ENCODE measurements at places on chromosomes 7 and 10.

DNA sequence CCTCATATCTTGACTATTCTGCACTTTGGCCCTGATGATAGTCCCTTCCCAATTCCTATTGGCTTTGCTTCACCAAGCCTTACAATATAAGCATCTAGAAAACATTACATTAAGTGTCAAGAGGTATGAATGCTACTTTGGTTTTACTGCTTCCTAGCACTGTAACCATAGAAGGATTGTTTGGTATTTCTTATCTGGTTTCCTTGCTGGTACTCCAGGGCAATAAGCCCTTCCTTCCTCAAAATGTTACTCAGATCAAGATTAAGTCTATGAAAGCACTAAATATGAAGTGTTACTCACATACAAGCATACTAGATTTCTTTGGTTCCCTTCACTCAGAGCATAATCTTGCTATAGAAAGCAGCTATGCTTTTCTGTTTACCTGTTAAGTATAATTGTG, 492.5 kb downstream of the ETV1 start:
- no peak for DNase-seq

DNA sequence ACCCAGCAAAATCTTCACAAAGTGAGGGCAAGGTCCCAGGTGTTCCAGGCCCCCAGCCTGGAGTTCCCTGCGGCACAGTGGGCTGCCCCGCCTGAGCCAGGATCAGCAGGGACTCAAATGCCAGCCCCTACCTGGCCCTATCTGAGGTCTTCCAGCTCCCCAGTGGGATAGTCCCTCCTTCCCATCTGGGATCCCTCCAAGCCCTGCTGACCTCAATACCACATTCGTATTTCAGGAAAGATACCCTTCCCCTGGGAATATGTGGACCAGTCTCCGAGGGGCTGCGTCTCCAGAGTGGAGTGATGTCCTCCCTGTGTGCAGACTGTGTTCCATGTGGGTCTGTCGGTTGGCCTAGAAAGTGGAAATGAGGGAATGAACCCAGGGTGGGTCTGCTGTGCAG, 40.9 kb downstream of the ELFN1 start:
- DNase-seq = no peak

GRCh38 chr7:157016024-157016351, 5.5 kb upstream of the MNX1 start:
- no peak for DNase-seq

DNA sequence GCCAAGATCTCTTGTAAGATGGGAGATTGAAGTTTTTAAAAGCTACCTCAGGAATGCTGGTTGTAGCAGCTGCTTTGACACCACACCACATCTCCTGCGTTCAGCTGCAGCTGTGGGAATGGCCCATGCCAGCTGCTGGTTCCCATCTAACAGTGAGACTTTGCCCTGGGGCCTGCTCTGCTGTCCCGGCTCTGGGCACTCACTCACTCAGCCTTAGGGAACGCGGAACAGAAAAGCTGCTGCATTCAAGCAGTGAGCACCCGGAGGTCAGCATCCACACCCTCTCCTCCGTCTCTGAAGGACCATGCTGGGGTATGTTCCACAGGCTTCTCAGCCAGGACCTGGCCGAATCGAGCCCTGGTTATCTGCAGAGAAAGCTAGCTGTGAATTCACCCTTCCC, 197.1 kb upstream of the CXCL12 start:
- DNase-seq = no peak

- no peak for DNase-seq
Observed at GRCh38 chr10:76218035-76218434, 786.6 kb downstream of the LRMDA start.

GRCh38 chr7:113742377-113742776, 176.4 kb downstream of the PPP1R3A start:
- no peak for DNase-seq

- no peak for DNase-seq
Observed at GRCh38 chr7:135936497-135937217, 40.5 kb downstream of the MTPN start.

GRCh38 chr10:12405342-12406320, 56.3 kb downstream of the CAMK1D start:
- DNase-seq = peak; percentile 29

DNA sequence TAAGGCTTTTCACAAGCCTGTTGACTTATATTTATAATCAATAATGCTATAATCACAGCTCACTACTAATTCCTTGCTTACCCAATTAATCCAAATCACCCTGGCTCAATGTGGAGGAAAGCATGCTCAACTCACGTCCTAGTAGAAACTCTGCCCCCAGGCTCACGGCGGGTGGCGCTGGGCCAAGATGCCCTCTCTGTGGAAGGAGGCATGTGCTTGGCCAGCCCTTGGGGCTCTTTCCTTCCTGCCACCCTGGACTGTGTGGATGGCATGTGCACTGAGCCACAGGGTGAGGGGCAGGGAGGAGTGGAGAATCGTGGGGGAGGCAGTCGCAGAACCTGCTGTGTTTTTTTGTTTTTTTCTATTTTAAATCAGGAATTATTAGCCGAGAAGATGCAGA, 96.2 kb downstream of the SH2D4B start:
- no peak for DNase-seq

Measured in activated CD8-positive, alpha-beta memory T cell treated with anti-CD3 and anti-CD28 coated beads, Interleukin-2, amount 50 U/mL, for 48 hours (primary cell).